ENCODE measurements at places on chromosomes 12 and 14.

DNA sequence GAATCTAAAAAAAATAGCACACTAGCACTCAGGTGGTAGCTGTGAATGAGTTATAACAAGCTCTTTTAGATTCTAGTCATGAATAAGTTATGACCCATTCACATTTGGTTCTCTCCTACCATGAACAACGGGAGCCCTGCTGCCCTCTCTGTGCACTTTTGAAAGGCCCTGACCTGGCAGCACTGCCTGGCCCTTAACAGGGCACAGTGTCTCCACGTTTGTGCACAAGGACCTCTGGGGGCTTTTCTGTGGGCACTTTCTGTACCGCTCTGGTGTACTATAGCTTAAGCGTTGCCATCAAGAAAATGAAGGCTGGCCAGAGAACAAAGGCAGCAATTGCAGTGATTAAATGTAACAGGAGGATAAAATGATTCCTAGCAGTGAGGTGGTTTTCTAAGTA, 21.2 kb downstream of the CCDC92 start:
- DNase-seq, result no peak

DNA sequence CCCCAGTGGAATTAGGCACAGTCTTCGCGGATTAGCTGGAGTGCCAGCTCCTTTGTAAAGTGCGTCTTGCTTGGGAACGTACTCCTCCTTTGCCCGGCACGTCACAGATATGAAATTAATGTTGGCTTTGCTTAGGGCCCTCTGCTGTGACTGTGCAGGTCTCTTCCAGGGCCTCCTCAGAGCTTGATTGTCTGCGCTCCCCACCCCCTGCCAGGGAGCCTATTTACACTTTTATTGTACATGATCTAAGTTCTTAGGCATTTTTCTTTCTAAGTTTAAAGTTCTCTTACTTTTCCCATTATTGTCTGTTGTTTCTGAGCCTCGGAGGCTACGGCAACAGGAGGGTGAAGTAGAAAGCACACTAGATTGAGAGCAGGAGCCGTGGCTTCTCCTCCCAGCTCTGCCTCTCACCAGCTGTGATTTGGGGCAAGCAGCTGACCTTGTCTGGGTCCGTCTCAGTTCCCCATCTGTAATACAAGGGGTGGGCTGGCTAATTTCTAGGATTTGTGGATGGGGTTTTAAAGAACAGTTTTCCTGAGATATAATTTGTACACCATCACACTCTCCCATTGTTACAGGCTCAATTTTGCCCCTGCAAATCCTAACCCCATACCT, 81.8 kb downstream of the TSPAN9 start:
- no peak for DNase-seq

DNA sequence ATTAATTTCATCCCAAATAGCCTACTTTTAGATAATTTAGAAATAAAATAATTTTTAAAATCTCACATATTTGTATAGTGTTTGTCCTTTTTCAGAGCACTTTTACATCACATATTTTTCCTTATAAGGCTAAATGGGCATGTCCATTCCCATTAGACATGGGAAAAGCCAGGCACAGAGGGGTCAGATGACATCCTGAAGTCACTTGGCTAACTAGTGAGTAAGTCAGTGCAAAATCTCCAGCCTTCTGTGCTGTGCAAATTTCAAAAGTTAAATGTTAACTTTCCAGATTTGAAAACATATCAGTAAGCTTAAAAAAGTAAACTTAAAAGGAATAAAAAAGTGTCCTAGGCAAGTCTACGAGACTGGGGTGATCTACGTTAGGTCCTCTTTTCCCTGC, 117.4 kb downstream of the EMP1 start:
- no peak for DNase-seq

DNA sequence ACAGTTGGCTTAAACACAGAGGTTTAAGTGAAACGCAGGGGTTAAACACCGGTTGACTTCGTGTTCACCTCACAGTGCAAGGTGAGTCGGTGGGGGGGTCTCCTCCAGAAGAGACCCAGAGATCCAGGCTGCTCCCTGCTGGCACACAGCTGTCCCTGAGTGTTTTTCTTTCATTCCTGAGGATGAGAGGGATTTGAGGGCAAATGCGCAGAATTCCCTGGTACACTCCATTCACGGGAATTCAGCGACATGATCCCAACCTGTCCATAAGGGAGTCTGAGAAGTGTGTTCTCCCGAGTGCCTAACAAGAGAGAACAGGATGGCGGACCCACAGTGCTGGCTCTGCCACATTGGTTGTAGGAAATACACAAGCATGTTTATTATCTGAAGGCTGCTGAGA, 107.2 kb upstream of the ESRRB start:
- no peak for DNase-seq

- DNase-seq, result no peak
These were observed 20.9 kb downstream of the ISCA2 start for GRCh38 chr14:74514471-74514941.

- no peak for DNase-seq
These were observed 8.4 kb upstream of the PPTC7 start for GRCh38 chr12:110591451-110592051.

GRCh38 chr14:35043046-35043445, 3.0 kb upstream of the FAM177A1 start:
- DNase-seq, result no peak

- peak; percentile 38 for DNase-seq
These were observed 6.7 kb downstream of the PSEN1 start for GRCh38 chr14:73143003-73143402.

DNA sequence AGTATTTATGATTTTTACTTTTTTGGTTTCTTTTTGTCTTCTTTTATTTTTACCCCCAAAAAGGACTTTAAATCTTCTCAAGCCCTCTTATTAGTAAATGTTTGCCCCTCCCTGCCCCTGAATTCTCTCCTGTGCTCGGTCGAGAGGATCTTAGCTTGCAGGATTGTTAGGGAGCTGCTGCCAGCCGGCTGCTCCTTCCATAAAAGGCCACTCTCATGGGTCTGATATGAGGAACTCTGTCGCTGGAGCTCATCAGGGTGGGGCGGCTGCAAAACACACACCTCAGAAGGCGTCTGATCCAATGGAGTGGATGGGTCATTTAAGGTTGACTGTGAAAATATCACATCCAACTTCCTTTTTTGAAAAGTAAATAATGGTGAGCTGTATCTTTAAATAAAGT, 8.5 kb downstream of the LTBR start:
- no peak for DNase-seq

- no peak for DNase-seq
These were observed 710 bp upstream of the BMAL2 start for GRCh38 chr12:27331927-27332324.

- DNase-seq, result peak; percentile 49
These were observed 1.1 kb downstream of the ARID2 start for GRCh38 chr12:45730348-45731189.

GRCh38 chr12:128140551-128140950, 126.4 kb upstream of the TMEM132C start:
- DNase-seq, result no peak

- no peak for DNase-seq
These were observed 126.9 kb downstream of the DUSP6 start for GRCh38 chr12:89225401-89225800.

- DNase-seq, result no peak
These were observed 122.1 kb downstream of the SOX5 start for GRCh38 chr12:23827353-23827752.

DNA sequence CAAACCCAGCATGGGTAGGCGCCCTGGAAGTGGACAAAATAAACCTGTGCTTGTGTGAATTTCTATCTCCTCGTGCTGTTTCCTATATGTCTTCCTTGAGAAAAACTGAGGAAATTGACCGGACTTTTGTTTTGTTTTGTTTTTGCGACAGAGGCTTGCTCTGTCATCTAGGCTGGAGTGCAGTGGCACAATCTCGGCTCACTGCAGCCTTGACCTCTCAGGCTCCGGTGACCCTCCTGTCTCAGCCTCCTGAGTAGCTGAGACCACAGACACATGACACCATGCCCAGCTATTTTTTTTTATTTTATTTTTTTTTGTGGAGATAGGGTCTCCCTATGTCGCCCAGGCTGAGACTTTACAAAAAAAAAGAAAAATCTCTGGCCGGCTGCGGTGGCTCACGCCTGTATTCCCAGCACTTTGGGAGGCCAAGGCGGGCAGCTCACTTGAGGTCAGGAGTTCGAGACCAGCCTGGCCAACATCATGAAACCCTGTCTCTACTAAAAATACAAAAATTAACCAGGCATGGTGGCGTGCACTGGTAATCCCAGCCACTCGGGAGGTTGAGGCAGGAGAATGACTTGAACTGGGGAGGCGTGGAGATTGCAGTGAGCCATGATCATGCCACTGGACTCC, 22.5 kb upstream of the MIA2 start:
- no peak for DNase-seq

GRCh38 chr12:50402264-50403000, 1.7 kb downstream of the LARP4 start:
- no peak for DNase-seq

DNA sequence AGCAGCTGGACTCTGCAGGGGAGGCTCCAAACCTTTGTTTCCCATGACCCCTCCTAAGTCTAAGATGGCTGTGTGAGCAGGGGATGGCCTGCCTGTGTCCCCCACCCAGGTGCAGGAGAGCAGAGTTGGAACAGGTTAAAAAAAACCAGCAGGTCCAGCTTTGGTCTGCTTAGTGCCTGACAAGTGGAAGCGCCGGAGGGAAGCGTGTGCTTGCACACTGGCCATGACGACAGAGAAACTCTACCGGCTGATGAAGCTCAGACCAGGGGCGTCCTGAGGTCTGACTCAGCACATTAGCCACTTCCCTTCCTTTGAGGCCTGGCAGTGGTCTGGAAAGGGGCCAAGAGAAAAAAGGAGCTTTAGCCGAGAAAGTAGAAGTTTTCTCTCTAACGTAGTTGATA, 280.1 kb downstream of the VRK1 start:
- DNase-seq, result peak; percentile 48

- no peak for DNase-seq
These were observed 164.6 kb upstream of the SLC16A7 start for GRCh38 chr12:59431266-59431665.

DNA sequence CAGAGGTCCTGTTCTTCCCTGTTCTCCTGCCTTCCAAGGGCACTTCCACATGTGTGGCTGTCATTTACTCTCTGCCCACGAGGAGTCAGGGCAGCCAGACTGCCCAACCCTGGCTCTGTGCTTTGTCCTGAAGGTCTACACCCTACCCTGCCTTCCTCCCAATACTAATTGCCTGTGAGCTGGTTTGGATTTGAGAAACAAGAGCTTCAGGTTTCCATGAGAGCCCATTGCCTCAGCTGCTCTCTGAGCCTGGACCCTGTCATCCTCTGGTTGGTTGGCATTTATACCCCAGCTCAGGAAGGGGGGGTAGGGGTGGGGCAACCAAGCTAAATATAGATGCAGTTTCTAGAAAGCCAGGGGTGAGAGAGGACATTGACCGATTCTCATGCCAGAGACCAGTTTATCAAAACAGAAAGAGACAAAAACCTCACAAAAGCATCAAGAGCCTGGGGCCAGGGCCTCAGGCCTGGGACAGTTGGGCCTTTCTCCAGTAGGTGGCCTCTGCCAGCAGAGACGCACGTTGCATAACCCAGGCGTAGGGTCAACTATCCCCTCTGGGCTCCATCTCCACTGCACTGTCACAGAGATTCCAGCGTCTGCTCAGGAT, 34.5 kb downstream of the VDR start:
- DNase-seq, result no peak

DNA sequence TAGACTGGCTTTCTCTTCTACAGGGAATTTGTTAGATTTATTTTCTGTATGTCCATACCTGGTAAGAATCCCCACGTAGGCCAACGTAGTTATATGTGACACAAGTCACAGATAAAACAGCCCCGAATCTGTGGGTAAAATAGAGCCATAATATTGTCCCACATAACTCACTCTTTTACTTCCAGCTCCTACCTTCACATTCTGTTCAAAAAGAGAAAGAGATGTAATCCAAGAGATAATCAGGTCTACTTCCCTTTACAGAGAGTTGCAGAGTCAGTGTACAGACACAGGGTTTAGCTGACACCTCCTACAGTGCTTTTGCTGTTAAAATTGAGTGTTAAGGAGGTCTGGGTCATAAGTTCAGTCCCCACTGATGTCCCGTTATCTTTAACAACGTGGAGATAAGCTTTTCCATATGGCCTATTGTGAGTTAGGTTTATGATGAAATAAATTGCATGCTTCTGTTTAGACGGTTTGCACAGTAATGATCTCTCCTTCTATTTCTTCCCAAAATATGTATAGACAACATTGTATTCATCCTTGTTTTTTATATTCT, 446.5 kb downstream of the ADAMTS20 start:
- no peak for DNase-seq

GRCh38 chr12:96892104-96892503, 15.0 kb upstream of the NEDD1 start:
- no peak for DNase-seq

- peak; percentile 36 for DNase-seq
These were observed 47.1 kb downstream of the BCAT1 start for GRCh38 chr12:24901576-24902461.

- DNase-seq, result no peak
These were observed 6.0 kb downstream of the VSX2 start for GRCh38 chr14:74245292-74245691.

- no peak for DNase-seq
These were observed 6.0 kb downstream of the TGM1 start for GRCh38 chr14:24256960-24257359.

DNA sequence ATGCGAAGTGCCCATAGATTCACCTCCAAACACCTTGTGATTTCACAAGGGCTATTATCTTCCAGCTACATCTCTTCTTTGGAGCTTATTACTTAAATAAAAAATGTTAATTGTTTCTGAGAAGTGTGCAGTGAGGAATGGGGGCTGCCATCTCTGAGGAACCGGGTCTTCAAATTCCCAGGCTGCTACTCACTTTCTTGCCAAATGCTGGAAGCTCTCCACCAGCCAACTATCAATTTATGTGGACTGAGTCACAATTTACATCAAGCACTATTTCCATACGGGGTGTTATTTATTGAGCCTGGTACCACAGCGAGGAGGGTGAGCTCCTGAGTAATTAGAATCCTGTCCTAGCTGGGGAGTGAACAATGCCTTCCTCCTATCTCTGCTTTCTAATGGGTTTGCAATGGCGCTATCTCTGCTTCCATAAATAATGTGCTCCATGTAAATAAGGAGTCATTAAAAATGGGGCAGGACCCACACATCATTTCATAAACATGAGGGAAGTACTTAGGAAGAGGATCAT, 898.3 kb downstream of the VRK1 start:
- DNase-seq, result no peak

DNA sequence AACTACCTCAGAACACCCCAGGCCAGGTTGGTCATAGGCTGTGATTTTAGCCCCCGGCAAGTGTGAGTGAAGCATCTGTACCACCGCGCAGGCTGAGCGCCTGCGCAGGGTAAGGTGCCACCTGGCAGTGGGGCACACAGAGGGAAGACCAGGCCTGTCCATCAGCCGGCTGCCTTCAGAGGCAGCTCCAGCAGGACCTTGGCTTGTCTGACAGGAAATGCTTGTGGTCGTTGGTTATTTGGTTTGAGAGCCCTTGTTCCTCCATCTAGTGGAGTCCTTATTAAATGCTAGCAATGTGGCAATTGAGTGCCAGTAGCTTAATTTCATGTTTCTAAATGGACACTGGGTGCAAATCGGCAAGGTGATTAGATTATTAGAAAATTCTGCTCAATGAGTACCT, 27.5 kb downstream of the SLC25A29 start:
- DNase-seq, result no peak

All from anterior cingulate cortex (tissue), 58 donors.